ENCODE measurements at places on chromosomes 2 and 18.

DNA sequence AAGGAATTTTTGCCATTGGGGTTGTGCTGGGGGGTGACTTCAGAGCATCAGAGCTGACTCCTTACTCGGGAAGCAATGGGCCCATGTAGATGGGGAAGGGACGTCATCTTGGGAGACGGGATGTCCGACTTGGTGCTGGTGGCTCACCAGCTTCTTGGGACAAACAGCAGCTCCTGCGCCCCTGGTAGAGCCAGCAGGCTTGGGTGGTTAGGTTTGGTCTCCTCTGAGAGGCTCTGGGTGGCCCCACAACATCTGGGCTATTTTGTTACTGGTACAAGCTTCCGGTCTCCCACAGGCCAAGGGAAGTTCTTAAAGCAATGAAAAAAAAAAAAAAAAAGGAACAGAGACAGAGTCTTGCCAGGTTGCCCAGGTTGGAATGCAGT, 1.8 kb downstream of the NGEF start:
- DNase-seq: no peak

DNA sequence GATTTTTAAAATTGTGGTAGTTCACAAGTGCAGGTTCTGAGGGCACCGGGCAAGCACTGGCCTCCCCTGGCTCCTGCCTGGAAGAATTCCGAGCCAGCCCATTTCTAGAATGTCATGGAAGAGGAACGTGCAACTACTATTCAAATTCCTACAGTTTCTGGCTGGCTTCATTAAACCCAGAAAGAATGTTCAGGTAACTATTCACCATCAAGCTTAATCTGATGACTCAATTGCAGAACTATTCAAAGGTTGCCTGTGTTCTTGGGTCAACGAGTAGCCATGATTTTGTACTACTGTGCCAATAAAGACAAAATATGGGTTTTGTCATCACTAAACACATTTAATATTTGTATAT, 14.3 kb upstream of the MFF start:
- no peak for DNase-seq

GRCh38 chr2:39517622-39518021, 80.5 kb upstream of the MAP4K3 start:
- DNase-seq: no peak

- no peak for DNase-seq
Observed at GRCh38 chr2:218266316-218266979, 3.5 kb downstream of the AAMP start.

- DNase-seq: no peak
Observed at GRCh38 chr2:29155578-29155977, 40.4 kb downstream of the CLIP4 start.

DNA sequence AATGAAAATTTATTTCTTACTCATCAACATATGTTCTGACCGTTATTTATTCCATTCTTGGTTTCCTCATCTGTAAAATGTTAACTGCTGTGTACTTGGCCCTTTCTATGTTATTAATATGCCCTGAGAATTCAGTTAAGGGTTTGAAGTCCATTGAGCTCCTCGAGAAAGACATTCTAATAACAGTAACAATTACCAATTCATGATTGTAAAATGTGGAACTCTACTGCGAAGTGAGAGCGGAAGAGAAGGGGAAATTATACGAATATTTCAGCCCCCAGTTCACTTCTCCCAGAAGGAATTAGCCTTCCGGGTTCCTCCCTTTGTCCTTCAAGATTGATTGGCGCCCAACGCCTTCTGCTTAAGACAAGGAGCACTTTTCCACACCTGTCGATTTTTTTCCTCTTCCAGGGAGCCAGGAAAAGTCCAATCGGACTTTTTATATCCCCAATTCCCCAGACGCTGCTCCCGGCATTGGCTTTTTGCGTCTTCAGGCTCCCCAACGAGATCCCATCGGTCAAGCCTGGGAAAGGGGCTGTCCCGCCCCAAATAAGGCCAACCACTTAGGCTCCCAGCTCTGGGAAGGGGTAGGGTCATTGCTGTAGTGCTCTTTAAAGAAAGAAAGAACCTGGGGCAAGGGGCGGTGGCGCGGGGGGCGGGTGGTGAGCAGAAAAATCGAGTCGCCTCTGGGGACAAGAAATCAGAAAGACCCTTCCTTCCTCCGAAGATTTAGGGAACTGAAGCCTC, 1.6 kb downstream of the DSC2 start:
- DNase-seq: no peak

GRCh38 chr2:182824767-182825158, 41.7 kb downstream of the FRZB start:
- no peak for DNase-seq

Data from osteocyte (in vitro differentiated cells).